CD4-positive, alpha-beta T cell treated with Interleukin-17A for 1 hour (primary cell): ENCODE measurements at places on chromosomes 12 and 14.
A peak's percentile ranks its signal among the peaks of the same experiment; 100 is the strongest.

DNA sequence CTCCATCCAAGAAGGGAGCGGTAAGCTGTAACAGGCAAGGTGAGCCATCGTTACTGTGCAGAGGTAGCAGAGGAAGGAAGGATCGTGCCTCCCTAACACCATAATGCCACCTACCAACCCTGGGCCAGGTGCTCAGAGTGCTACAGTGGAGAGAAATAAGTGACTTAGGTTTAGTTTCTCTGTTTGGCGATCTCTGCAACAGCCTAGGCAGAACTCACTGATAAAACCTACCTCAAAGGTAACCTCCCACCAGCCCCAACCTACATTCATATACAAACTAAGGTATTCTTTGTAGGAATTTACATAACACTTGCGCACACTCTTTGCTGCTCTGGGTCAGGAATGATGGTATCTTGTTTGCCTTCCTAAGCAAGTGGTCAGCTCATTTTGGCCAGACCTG, 93.4 kb upstream of the TMEM132D start:
- DNase-seq, result no peak

DNA sequence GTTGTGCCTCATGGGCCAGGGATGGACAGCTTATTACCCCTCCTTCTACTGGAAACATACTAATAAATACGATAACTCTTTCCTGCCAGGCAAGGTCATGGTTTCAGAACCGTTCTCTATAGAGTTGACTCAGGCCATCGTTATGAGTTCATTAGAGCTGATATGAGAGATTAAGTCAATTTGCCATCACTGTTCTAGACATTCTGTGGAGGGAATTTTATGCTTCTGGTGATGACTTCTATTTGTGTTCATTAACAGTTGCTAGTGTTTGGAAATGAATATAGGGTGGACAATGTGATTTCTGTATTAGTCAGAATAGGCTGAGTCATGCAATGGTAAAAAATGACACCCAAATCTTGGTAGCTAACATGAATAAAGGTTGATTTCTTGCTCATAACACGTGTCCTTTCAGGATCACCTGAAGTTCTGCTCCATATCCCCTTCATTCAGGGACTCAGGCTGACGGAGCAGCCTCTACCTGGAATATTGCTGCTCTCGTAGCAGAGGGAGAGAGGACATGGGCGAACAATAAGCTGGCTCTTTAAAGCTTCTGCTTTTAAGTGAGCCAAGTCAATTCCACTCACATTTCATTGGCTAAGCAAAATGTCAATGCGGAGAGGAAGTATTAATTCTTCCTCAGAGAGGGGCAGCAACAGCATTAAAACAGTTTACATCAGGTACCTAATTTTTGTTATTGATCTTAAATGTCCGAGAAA, 18.5 kb upstream of the TBPL2 start:
- DNase-seq, result no peak

DNA sequence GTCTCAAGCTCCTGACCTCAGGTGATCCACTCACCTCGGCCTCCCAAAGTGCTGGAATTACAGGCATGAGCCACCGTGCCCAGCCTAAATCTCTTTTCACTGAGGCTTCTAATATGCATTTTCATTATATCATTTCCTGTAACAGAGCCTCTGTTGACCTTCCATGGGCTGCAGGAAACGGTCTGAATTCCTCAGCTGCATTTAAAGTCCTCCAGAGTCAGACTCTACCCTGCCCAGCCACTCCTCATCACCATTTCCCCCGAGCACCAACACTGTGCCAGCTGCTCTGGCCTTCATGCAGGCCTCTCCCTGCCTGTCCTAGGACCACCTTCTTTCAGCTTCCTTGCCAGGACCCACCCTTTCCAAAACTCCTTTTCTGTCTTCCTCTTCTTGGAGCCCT, 9.8 kb upstream of the NFKBIA start:
- no peak for DNase-seq

GRCh38 chr12:79329933-79330332, 360.8 kb downstream of the PAWR start:
- no peak for DNase-seq

- DNase-seq, result no peak
Observed at GRCh38 chr14:78164226-78164853, 5.8 kb upstream of the NRXN3 start.

GRCh38 chr14:97946240-97946639, 1149.1 kb downstream of the VRK1 start:
- DNase-seq, result no peak

DNA sequence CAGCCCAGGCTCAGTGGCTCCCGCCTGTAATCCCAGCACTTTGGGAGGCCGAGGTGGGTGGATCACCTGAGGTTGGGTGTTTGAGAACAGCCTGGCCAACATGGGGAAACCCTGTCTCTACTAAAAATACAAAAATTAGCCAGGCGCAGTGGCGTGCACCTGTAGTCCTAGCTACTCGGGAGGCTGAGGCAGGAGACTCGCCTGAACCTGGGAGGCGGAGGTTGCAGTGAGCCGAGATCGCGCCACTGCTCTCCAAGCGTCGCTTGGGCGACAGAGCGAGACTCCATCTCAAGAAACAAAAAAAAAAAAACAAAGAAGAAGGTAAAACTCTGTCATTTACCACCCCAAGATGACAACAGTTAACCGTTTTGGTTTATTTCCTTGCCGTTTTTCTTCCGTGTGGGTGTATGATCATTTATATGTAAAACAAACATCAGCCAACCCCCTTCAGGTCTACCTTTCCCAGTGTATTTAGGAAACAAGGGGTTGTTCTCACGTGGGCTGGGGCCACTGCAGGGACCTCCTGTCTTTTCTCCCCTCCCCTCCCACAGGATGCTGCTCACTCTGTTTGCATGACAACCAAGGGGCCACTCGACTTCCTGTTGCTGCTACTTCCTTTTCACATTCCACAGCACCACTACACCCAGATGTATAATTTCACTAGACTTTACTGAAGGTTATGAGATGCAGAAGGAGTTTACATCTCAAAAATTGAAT, 13.6 kb downstream of the TTC9 start:
- peak; percentile 90 for DNase-seq

- no peak for DNase-seq
Observed at GRCh38 chr14:29353513-29353912, 574.1 kb downstream of the PRKD1 start.

- no peak for DNase-seq
Observed at GRCh38 chr12:66345956-66346355, 43.7 kb downstream of the HELB start.

DNA sequence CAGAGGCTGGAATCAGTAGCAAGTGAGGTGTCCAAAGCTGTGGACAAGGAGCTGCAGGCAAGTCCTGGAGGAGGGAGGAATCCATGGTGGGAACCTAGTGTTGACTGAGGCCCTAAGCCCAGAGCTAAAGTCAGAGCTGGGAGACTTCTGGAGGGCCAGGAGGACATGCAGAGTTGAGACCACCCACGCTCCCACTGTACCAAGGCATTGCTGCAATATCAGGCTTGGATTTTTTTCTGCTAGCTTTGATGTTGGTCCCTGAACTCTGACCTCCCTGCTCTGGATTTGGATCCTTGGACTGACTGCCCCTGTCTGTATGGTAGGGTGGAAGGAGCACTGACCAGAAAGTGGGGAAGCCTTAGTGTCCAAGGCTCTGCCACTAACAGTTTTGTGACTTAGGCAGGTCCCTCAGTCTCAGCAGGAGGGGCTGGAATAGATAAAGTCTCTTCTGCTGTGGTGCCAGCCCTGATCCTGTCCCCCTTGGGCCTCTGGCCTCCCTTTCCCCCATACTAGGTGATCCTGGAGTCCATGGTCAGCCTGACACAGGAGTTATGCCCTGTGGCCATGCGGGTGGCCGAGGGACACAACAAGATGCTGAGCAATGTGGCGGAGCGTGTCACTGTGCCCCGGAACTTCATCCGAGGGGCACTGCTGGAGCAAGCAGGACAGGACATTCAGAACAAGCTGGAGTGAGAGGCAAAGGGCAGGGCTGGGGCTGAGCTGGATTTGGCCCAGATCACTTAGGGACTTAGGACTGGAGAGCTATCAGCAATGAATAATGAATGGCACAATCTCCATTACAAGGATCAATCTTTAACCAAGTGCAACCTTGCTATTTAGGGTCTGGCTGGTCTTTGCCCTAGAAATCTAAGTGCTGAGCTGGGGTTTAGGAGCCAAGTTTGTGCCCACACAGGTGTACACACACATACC, 9.4 kb downstream of the CARMIL3 start:
- DNase-seq, result no peak

DNA sequence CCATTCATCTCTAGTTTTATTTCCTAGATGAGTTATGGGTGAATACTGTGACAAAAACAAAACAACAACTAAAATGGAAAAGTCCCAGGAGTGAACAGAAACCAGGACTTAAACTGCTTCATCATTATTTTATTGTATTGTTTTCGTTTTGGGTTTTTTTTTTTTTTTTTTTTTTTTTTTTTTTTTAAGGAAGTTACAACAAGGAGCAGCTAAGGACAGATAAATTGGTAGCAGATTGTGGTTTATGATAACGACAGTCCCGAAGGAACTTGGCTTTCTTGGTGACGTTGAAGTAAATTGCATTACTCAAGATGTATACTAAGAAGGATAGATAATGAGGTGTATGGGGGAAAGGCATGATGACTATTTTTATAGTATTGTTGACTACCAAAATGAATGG, 866.3 kb downstream of the NRXN3 start:
- no peak for DNase-seq

GRCh38 chr14:100586403-100587085, 673 bp downstream of the BEGAIN start:
- no peak for DNase-seq

- no peak for DNase-seq
Observed at GRCh38 chr12:104998423-104999346, 12.6 kb downstream of the NOPCHAP1 start.

DNA sequence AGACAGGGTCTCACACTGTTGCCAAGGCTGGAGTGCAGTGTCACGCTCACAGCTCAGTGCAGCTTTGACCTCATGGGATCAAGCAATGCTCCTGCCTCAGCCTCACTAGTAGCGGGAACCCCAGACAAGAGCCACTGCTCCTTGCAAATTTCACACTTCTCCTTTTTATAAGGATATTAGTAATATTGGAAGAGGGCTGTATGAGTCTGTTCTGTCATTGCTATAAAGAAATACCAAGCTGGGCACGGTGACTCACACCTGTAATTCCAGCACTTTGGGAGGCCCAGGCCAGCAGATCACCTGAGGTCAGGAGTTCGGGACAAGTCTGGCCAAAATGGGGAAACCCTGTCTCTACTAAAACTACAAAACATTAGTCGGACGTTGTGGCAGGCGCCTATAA, 12.9 kb upstream of the ORAI1 start:
- no peak for DNase-seq

DNA sequence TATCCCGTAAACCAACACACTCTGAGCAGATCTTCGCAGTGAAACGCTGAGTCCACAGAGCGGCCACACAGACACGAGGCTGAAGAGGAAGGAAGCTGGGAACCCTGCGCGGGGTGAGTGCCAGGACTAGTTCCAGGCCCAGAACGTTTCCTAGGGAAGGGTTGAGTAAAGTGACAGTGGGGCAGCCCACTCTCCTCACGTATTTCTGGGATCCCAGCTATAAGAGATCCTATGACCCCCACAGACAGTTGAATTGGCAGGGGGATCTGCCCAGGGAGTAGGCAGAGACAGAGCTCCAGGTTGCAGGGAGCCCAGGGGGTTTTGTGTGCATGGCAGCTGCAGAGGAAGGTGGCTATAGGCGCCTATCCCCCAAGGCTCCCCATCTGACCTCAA, 51.1 kb downstream of the GTF2A1 start:
- no peak for DNase-seq

GRCh38 chr12:27468241-27468640, 21.7 kb downstream of the SMCO2 start:
- DNase-seq, result no peak

GRCh38 chr12:102643879-102644575, 163.7 kb upstream of the IGF1 start:
- no peak for DNase-seq

- no peak for DNase-seq
Observed at GRCh38 chr12:16385782-16386646, 38.6 kb downstream of the MGST1 start.

GRCh38 chr14:45298423-45299117, 45.6 kb upstream of the MIS18BP1 start:
- DNase-seq, result no peak

DNA sequence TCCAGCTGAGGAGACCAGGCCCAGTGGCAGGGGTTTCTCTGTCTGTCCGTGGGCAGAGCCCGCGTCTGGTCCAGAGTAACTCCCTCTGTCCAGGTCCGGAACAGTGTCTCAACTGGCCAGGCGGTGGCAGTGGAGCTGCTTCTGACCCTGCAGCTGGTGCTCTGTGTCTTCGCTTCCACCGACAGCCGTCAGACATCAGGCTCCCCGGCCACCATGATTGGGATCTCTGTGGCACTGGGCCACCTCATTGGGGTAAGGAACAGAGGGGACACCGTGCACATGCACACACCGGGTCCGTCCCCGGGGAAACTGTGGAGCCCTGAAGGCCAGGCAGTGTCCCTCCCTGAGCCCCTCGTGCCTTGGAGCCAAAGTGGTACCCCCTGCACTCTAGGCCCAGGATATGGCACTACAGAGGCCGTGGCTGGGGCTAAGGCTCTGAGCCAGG, 1.5 kb downstream of the AQP6 start:
- no peak for DNase-seq

- peak; percentile 7 for DNase-seq
Observed at GRCh38 chr14:55238019-55238680, 33.1 kb upstream of the FBXO34 start.

GRCh38 chr12:32066206-32066605, 40.4 kb upstream of the BICD1 start:
- no peak for DNase-seq

DNA sequence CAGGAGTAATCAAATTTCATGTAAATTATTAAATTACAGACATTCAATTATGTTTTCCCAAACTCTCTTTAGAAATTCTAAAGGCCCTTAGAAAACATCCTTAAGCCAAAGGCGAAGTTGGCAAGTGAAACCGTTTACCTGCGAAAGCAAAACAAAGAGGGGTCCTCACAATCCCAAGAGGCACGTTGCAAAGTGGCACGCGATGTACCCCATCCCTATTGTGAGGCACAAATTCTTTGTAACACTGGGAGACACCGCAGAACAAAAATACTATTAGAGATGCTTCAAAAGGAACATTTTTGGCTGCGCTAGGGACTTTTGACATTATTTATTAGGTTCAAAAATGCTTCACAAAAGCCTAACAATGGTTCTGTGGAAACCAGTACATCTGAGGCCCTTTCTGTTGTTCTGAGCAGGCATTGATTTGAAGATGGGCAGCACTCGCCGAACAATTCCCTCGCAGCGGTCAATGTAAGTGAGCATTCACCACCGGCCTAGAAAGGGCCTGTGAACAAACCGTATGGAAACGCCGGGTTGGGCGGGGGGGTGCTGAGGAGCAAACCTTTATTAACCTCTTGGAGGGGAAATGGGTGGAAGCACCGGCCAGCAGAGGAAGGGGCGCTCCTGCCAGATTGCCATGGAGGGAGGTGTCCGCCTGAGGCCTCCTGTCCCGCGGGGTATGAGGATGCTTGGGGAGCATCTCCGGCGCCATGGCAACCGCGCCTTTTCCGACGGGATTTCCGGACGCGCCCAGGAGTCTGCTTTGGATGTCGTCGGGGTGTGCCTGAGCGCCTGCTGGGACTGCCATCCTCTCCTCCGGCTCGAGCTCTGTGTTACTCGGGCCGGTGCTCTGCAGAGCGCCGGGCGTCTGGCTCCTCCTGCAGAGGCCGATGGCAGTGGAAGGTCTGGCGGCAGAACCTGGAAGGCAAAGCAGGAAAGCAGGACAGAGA, 193.9 kb downstream of the C12orf42 start:
- no peak for DNase-seq

GRCh38 chr14:54652605-54653052, 85.7 kb downstream of the SAMD4A start:
- DNase-seq, result no peak

- DNase-seq, result no peak
Observed at GRCh38 chr14:57961786-57962060, 95.8 kb upstream of the SLC35F4 start.
